Activated CD4-positive, alpha-beta T cell treated with anti-CD3 and anti-CD28 coated beads for 36 hours (primary cell): ENCODE measurements at places on chromosomes 5 and 9. TPM values are rescaled to one million over a fixed set of nuclear protein-coding genes. Genes with fewer than 3 reads are reported as not detected.

DNA sequence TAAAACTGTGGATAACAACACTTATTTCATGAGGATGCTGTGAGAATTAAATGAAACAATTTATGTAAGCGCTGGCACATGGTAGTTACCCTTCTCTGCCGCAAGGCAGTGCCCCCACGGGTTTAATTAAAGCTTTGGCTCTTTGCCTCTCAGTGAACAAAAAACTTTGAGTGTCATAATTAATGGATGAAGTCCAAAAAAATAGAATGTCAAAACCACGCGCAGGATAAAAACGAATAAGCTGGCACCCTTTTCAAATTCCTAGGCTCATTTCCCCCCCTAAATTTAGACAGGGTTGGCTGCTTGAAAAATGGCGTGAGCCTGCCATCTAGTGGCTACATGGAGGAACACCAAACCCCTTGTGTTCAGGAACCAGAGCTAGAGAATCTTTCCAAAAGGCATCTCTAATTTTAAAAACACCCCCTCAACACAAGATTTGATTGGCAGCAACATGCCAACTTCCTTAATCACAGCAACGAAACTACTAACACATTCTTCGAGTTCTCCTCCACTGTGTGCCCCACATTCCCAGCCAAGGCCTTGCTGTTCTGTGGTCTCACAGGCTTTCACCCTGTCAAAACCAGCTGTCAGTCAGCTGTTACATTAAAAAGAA, 29.0 kb upstream of the CCNG1 start:
- H3K36me3 ChIP-seq, result no peaks in the 10 kb centered on the region
- peaks cover 2% of the 10 kb centered on the region for H3K4me1 ChIP-seq
- H3K27ac ChIP-seq, result no peak overlapping the region
- peak; percentile 73 for DNase-seq
- H3K27me3 ChIP-seq, result peaks cover 2% of the 10 kb centered on the region

BRD8 gene
- 61.4 TPM for total RNA-seq

IFNK gene
- total RNA-seq, result not detected

TXNDC8 gene
- total RNA-seq, result not detected

GRCh38 chr5:145683431-145683830, 151.7 kb downstream of the PRELID2 start:
- no peak for DNase-seq
- H3K27ac ChIP-seq, result no peak overlapping the region
- no peaks in the 10 kb centered on the region for H3K27me3 ChIP-seq
- no peaks in the 10 kb centered on the region for H3K36me3 ChIP-seq

- H3K4me1 ChIP-seq, result peaks cover 2% of the 10 kb centered on the region
- no peak overlapping the region for H3K27ac ChIP-seq
- H3K27me3 ChIP-seq, result peaks cover 4% of the 10 kb centered on the region
- DNase-seq, result peak; percentile 58
These were observed 617.4 kb downstream of the SLCO4C1 start for GRCh38 chr5:101678481-101679193.

DNA sequence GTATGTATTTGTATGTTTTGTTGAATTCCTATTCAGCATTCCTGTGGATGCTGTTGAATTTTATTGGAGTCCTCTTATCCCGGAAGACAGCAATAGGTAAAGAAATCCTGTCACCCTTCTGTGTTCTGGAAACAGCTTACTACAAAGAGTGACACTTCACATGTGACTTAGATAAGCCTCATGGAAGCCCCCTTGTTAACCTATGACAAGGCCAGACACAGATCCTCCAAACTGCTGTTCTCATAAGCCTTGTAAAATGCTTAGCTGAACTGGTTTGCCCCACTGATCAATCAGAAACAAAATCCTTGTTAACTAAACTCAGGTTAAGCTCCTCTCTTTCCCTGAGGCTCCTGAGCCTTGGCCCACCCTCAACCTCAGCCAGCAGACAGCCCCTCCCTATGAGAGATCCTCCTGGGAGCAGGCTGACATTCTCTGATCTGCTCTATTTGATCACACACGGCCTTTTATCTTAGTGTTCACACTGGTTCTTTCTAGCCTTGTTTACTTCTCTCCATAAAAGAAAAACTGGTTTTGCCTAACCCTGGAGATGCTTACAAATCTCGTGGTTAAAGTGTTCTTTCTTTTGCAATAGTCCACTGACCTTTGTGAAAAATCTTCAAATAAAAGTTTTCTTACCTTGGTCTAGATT, 29.4 kb upstream of the ATP6V1G1 start:
- H3K4me1 ChIP-seq, result no peaks in the 10 kb centered on the region
- no peak for DNase-seq
- H3K4me3 ChIP-seq, result no peak overlapping the region

- no peak overlapping the region for H3K4me3 ChIP-seq
- no peak for DNase-seq
- H3K4me1 ChIP-seq, result no peaks in the 10 kb centered on the region
- H3K36me3 ChIP-seq, result no peaks in the 10 kb centered on the region
These were observed 119.8 kb upstream of the TBC1D2 start for GRCh38 chr9:98375138-98375726.
